ENCODE measurements at places on chromosomes 1 and 21.

- DNase-seq = no peak
Measured at GRCh38 chr1:243346468-243346867, 90.6 kb downstream of the SDCCAG8 start.

DNA sequence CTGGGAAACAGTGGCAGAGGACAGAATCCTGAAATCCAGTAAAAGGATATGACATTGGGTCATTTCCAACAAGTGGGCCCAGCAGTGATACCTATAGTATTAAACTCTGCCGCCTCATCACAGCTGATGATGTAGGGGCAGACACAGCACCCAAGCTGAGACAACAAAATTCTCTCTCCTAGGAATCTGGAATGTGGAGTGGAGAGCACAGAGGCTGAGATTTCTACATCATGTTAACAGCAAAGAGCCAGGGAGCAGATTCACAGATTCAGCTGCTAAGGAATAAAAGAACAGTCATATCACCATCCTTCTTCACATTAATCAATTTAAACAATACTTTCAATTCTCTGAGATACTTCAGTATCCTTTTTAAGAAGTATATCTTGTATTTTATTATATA, 61.9 kb downstream of the CRP start:
- no peak for DNase-seq

- DNase-seq = no peak
Measured at GRCh38 chr1:228022571-228023293, 15.9 kb downstream of the WNT3A start.

- DNase-seq = no peak
Measured at GRCh38 chr1:3712573-3713535, 39.4 kb upstream of the CCDC27 start.

GRCh38 chr1:204991342-204991844, 51.6 kb upstream of the CNTN2 start:
- no peak for DNase-seq

DNA sequence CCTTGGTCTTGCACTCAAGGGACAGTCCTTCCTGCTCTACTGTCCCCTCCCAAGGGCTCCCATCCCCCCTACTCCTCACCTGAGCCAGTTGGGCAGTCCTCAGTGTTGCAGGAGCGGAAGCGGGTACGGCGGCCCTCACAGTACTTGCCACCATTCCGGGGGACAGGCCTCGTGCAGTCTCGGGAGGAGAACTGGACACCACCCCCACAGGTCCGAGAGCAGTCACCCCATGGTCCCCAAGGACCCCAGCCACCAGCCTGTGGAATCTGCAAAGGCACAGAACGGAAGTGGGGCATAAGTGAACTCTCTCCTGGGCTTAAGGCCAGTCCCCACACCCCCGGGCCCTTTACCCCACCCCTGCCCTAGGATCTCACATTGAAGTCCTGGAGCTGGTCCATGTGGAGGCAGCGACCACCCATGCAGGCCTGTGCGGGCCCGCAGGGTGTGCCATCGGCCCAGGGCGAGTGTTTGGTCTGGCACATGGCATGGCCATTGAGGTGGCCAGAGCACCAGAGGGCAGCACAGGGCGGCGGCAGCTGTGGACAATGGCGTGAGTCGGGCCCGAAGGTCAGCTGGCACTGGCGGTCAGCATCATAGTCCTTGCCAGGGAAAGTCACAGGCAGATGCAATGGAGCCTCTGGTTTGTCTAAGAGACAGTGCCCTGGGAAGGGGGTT, 5.2 kb downstream of the ADAMTS4 start:
- no peak for DNase-seq

GRCh38 chr1:17861685-17862084, 106.6 kb downstream of the ACTL8 start:
- DNase-seq = no peak

GRCh38 chr1:62395291-62395690, 41.6 kb upstream of the USP1 start:
- DNase-seq = no peak

DNA sequence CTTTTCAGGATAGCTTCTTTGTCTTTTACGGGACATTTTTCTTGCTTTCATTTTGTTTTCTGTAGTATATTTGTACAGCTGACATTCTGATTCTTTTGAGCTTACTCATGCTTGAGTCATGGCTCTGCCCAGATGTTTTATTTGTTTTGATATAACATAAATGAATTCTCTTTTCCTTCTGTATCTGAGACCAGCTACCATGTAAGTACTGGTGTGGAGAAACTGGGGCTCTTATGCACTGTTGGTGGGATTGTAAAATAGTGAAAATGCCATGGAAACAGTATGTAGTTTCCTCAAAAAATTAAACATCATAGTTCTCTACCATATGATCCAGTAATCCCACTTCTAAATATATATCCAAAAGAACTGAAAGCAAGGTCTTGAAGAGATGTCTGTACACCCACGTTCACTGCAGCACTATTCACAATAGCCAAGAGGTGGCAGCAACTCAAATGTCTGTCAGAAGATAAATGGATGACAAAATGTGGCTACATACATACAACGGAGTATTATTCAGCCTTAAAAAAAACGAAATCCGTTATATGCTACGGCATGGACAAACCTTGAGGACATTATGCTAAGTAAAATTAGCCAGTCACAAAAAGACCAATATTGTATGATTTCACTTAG, 61.4 kb downstream of the EIF2B3 start:
- DNase-seq = peak; percentile 4

- DNase-seq = no peak
Measured at GRCh38 chr1:5456090-5456811, 536.0 kb downstream of the NPHP4 start.

GRCh38 chr1:244730153-244730933, 77.4 kb downstream of the DESI2 start:
- DNase-seq = peak; percentile 26

- DNase-seq = no peak
Measured at GRCh38 chr1:183896466-183897048, 91.6 kb downstream of the RGL1 start.

DNA sequence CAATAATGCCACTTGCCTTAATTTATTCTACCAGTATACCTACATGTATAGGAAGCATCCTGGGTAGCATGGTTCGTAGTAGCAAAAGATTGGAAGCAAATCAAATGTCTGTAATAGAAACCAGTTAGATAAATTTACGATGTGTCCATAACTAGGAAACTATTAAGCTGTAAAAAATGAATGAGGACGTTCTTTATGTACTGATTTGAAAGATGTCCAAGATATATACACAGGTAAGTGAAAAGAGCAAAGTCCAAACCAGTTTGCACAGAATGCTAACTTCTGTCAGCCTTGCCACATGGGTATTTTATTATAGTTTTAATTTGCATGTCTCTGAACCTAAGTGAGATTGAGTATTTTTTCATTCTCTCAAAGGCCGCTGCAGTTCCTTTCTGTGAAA, 251.8 kb upstream of the IRF2BP2 start:
- DNase-seq = no peak

- DNase-seq = no peak
Measured at GRCh38 chr1:227900571-227901051, 47.1 kb downstream of the WNT9A start.

GRCh38 chr1:3198371-3199271, 129.6 kb downstream of the PRDM16 start:
- DNase-seq = no peak

GRCh38 chr1:14553711-14554110, 44.8 kb upstream of the KAZN start:
- no peak for DNase-seq

GRCh38 chr1:209642816-209643215, 9.4 kb downstream of the LAMB3 start:
- DNase-seq = no peak

- no peak for DNase-seq
Measured at GRCh38 chr1:107459204-107459904, 318.5 kb downstream of the NTNG1 start.

DNA sequence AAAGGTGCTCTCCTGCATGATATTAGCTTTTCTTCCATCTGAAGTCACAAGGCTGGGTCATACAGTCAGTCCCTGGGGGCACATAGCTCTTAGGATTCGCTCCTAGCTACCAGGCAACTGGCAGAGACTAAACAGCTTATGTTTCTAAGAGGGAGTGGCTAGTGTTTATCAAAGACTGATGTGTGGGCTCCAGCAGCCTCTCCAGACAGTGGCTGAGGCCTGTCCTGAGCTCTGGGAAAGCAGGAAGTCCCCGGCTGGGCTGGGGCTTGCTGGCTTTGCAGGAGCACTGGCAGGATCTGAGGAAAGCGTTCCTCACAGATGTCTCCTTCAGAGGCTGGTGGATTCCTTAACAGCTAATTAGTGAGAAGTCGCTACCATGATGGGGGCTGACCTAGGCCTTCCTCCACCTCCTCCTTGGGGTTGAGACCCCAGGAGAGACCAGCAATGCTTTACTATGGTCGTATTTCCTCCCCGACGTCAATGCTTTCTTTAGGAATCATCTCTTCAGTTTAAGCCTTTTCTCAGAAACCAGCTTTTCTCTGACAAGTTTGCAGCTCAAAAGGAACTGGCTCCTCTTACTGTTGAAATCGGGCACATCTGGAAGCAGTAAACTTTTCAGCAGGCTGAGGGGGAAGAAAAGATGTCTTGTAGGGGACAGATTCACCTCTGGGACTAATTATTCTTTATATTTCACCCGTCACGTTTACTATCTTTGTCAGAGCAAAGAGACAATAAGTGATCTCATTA, 33.5 kb upstream of the HHAT start:
- no peak for DNase-seq

DNA sequence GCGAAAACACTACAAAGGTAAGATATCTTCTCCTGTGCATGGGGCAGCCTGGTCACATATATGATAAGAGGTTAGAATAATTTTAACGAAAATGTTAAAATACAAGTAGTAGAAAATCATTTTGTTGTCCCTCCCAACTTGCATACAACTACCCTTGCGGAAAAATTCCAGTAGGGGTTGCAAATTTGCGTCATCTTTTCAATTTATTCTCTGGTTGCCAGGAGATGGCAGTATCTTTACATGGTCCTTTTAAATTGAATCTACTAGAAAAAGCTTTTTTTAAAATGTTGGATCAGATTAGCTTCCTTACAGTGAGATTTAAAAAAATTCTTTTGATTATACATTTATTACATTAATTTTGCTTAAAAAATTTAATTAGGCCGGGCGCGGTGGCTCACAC, 10.9 kb downstream of the S100PBP start:
- DNase-seq = no peak

DNA sequence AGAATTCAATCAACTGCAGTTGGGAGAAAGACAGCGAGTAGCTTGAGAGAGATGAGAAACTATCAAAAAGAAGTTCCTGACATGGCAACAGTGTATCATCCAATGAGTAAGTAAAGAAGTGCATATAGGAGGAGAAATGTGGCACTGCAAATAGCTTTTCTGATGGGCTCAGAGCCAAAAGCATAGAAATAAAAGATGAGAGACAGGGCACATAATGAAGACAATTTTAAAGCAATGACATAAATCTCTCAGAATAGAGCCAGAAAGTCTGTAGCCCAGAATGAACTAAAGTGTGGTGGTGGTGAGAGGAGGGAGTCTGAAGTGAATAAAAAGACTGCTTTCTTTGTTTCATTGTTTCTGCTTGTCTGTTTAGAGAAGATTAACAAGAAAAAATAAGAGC, 34.3 kb downstream of the TNFSF18 start:
- DNase-seq = no peak

- DNase-seq = no peak
Measured at GRCh38 chr1:224914292-224914900, 15.1 kb upstream of the DNAH14 start.

- no peak for DNase-seq
Measured at GRCh38 chr1:22761101-22761500, 50.5 kb downstream of the EPHB2 start.
